ENCODE measurements at places on chromosomes 12 and 14. TPM values are rescaled to one million over a fixed set of nuclear protein-coding genes. Genes with fewer than 3 reads are reported as not detected.

Gene MDM1
- 10.4 TPM for total RNA-seq

Gene IAPP
- not detected for total RNA-seq

Gene TRHDE
- total RNA-seq: 17.7 TPM

Gene LRTM2
- total RNA-seq: not detected

Gene KRT78
- 0.15 TPM for total RNA-seq

Gene KLRK1
- not detected for total RNA-seq

Gene RILPL1
- 14.7 TPM for total RNA-seq

Gene PTGES3
- 172 TPM for total RNA-seq

Gene C12orf50
- not detected for total RNA-seq

Gene OR4Q2
- not detected for total RNA-seq

Gene CLECL1
- total RNA-seq: not detected

Gene KRT86
- total RNA-seq: 1.2 TPM

Gene PYGL
- 174 TPM for total RNA-seq

Gene TPPP2
- not detected for total RNA-seq

Gene PRICKLE1
- 16.2 TPM for total RNA-seq

Gene SLC10A1
- total RNA-seq: not detected

Gene TCHP
- 42.8 TPM for total RNA-seq

Gene SYCP3
- total RNA-seq: not detected

Gene NDRG2
- 4.7 TPM for total RNA-seq

Gene GPR68
- total RNA-seq: 1.5 TPM

Gene DBX2
- total RNA-seq: not detected

Gene BEST3
- 0.55 TPM for total RNA-seq

Gene TAC3
- total RNA-seq: not detected

Gene DAO
- not detected for total RNA-seq

Gene VRTN
- total RNA-seq: not detected

Gene CCDC60
- not detected for total RNA-seq

Gene CLEC1A
- total RNA-seq: not detected

Gene ASCL1
- total RNA-seq: not detected

Gene MFAP5
- not detected for total RNA-seq

Gene TDG
- 35.0 TPM for total RNA-seq

Gene TAS2R7
- total RNA-seq: not detected

Gene LYZ
- not detected for total RNA-seq

Gene CLEC2D
- total RNA-seq: 3.3 TPM

Gene ADCY6
- total RNA-seq: 19.0 TPM

Gene TC2N
- 6.2 TPM for total RNA-seq

Gene PZP
- not detected for total RNA-seq

Gene HOXC12
- total RNA-seq: 0.33 TPM

Gene TEX22
- 0.40 TPM for total RNA-seq

Gene ACVR1B
- total RNA-seq: 9.8 TPM

Gene PRB3
- total RNA-seq: not detected

Gene INSM2
- total RNA-seq: 0.07 TPM

Gene ST8SIA1
- total RNA-seq: not detected

Gene CISTR
- total RNA-seq: not detected

Gene FITM1
- not detected for total RNA-seq

Gene PTGER2
- 4.7 TPM for total RNA-seq

Gene CACNA2D4
- total RNA-seq: not detected

Gene LTBR
- total RNA-seq: 163 TPM

Gene TIMM9
- total RNA-seq: 105 TPM

Gene NFATC4
- 11.5 TPM for total RNA-seq

Measured in PC-3 (cell line).